Activated CD4-positive, alpha-beta T cell treated with anti-CD3 and anti-CD28 coated beads, Interleukin-2, amount 10 ng/mL, durations not matched to agents 7 days and 5 days (primary cell): ENCODE measurements at places on chromosomes 6 and 20.
A peak's percentile ranks its signal among the peaks of the same experiment; 100 is the strongest.

GRCh38 chr6:134657751-134658527 lies 292.0 kb downstream of the ALDH8A1 start:
- no peak for DNase-seq

DNA sequence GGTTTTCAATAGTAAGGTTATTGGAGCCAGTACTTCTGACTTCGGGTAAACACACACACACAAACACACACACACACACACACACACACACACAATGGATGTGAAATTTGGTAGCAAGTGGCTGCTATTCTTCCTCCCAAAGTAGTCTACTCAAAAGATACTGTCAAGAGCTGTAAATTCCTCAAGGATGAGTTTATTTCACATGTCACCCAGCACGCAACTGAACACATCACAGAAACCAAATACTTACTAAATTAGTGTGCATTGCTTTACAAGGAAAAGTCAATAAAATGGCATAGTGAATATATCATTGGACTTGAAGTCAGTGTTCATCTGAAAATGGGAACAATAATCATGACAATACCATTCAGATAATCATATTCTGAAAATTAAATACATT lies 32.9 kb downstream of the MMUT start:
- no peak for DNase-seq

DNA sequence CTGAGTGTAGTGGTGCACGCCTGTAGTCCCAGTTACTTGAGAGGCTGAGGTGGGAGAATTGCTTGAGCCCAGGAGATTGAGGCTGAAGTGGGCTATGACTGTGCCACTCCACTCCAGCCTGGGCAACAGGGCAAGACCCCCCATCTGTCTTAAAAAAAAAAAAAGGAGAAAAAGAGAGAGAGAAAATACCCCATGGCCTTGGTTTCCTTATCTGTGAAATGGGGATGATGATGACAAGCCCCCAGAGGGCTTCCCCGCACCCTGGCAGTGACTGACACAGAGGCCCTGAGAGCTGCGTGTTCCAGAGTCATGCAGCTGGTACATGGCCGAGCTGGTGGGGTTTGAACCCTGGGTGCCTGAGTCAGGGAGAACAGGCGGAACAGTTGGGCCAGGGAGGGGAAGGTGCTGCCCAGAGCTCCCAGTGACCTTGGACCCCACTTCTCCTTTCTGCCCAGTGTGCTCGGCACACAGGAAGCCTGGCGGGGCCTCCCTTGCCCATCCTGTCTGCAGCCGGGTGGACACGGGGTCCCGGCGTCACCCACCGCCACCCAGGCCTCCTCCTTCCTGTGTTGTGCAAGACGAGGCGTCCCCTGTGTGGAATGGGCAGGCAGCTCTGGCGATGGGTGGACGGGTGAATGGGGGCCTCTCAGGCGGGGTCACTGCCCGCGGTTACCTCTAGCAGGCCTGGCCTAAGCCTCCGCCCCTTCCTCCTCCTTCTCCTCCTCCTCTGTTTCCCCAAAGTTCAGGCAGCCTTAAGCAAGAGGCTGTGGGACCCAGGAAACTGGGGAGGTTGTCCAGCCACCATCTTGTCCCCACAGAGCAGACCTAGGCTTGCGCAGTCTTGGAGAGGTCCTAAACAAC lies 84.2 kb downstream of the CEBPB start:
- DNase-seq = no peak

- DNase-seq = no peak
Observed at GRCh38 chr20:35238735-35239134, 12.2 kb downstream of the MMP24 start.

GRCh38 chr20:63369724-63370617 lies 8.8 kb upstream of the CHRNA4 start:
- no peak for DNase-seq

GRCh38 chr20:54197621-54198604 lies 10.0 kb upstream of the PFDN4 start:
- no peak for DNase-seq

DNA sequence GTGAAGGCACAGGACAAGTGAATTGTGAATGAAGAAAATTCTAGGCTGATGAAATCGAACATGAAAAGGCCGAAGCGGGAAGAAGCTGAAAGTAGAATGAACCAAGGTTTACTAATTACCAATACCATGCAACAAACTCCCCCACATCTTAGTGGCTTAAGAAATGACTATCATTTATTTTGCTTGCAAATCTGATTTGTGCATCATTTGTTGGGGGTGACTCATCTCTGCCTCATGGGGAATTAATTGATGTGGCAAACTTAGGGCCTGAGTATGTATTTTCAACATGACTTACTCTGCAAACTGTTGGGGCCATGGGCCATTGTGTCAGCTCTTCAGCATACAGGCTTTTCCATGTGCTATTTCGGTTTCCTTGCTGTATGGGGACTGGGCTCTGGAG lies 26.8 kb downstream of the PPP1R14C start:
- DNase-seq = peak; percentile 8

DNA sequence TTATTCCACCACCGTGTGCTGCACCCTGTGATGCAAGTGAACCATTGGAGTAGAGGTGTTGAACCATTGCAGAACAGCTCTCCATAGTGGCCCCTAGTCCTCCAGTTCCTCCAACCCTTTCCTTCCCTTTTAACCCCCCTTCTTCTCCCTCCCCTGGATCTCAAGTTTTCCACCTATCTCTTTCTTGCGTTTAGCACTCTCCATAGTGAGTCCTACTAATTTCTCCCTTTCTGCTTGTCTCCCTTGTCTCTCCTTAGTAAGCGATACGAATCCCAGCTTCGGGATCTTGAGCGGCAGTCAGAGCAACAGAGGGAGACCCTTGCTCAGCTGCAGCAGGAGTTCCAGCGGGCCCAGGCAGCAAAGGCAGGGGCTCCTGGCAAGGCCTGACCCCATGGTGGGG lies 1.1 kb downstream of the PFDN6 start:
- DNase-seq = no peak

DNA sequence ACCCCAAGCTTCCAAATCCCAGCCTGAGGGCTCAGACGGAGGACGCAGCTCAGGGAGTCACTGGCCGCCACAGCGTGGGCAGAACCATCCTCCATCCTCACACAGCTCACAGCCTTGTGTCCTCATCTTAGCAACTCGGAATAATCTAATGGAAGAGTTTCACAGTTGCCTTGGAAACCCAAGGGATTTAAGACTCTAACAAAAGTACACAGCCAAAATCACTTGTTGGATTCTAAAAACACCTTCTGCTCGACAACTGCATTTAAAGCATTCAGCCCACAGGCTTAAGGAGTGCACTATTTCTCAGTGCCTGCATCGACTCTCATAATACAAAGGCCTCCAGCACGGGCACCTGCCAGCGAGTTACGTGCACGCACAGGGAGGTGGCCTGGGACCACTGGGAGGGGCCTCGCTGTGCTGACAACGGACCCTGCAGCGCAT lies 45.4 kb downstream of the ZBTB46 start:
- DNase-seq = no peak

- no peak for DNase-seq
Observed at GRCh38 chr6:3654898-3655297, 96.6 kb downstream of the PXDC1 start.

DNA sequence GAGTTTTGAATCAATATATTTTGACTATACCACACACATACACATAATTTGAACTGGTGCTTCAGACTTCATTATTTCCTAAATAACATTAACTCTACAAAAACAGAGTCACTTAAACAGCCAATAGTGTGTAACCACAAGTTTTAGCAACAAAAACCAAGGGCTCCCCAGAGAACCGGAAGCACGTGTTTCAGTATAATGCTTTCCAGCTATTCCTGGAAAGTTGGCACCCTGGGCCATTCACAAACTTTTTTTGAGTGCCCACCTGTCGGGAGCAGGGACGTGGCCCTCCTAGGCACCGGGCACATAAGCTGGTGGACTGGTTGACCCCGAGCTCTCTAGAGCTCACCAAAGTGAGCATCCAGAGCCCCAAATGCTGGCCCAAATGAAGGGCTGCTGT lies 1.9 kb upstream of the SLC35D3 start:
- DNase-seq = no peak

DNA sequence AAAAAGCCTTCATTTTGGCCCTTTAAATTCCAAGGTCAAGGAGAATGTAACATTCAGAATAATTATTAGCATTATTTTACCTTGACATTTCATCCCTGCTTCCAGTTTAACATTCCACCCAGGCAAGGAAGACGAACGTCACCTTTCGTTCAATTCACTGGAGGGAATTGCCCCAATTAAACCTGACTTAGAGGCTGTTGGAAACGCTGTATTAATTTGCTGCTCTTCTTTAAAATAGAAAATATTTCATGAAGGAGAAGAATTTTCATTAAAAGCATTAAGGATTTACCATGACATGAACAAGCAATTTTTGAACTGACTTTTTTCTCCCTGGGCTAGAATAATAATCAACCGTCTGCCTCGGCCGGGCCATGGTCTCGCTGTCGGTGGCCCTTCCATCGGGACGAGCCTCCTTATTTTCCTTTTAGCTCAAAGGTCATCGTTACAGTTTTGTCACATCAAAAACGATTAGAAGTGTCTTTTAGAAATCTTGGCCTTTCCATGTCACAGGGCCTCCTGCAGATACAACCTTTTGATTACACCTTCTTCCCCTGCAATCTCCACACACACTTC lies 282.9 kb upstream of the SOX4 start:
- DNase-seq = no peak

- DNase-seq = no peak
Observed at GRCh38 chr6:135743476-135743875, 108.0 kb upstream of the PDE7B start.

DNA sequence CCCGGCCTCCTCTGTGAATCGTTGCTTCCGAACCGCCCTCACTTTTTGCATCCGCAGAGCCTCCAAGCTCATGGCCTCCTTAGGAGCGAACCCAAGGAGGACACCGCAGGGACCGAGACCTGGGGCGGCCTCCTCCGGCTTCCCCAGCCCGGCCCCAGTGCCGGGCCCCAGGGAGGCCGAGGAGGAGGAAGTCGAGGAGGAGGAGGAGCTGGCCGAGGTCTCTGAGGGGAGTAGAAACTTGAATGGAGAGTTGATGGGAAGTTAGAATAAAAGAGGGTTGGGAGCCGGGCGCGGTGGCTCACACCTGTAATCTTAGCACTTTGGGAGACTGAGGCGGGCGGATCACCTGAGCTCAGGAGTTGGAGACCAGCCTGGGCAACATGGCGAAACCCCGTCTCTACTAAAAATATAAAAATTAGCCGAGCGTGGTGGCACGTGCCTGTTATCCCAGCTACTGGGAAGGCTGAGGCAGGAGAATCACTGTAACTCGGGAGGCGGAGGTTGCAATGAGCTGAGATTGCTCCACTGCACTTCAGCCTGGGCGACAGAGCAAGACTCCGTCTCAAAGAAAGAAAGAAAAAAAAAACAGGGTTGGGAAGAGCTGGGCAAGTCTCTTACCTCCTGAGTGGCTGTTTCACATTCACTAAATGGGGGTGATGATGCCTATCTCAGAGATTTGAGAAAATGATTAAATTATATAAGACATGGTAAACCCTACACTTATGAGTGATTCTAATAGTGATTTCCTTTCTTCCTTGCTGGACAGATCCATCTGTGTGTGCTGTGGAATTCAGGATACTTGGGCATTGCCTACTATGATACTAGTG lies 805 bp downstream of the MSH5 start:
- DNase-seq = no peak

DNA sequence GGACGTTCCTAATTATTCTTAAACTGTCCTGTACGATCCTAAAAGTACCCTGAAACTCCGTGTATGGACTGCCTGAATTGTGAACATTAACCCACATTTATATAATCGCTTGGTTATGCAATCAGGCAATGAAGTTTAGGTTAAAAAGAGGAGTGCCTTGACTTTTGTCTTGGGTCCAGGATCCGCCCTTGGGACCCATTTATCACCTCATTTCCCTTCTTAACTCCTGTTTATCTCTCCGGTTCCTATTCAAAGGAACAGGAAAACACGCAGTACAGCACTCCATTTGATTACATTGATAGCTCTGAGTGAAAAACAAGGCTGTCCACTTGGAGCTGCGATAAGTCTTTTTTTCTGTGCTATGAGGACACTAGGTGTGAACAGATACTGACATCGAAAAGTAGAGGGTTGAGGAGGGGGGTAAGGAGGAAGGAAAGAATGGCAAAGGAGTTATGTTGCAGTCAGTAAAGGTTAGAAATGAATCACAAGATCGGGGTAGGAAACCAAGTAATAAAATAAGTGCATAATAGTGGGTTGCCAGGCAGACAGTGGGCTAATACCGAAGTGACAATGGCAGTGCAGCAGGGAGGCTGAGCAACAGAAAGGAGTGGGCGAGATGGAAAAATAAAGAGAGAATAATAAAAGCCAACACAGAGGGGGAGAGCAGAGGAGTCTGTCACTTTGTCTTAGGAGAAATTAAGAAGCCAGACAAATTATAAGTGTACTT lies 15.9 kb upstream of the PCK1 start:
- DNase-seq = no peak

- no peak for DNase-seq
Observed at GRCh38 chr20:1338801-1339200, 9.9 kb upstream of the SDCBP2 start.

DNA sequence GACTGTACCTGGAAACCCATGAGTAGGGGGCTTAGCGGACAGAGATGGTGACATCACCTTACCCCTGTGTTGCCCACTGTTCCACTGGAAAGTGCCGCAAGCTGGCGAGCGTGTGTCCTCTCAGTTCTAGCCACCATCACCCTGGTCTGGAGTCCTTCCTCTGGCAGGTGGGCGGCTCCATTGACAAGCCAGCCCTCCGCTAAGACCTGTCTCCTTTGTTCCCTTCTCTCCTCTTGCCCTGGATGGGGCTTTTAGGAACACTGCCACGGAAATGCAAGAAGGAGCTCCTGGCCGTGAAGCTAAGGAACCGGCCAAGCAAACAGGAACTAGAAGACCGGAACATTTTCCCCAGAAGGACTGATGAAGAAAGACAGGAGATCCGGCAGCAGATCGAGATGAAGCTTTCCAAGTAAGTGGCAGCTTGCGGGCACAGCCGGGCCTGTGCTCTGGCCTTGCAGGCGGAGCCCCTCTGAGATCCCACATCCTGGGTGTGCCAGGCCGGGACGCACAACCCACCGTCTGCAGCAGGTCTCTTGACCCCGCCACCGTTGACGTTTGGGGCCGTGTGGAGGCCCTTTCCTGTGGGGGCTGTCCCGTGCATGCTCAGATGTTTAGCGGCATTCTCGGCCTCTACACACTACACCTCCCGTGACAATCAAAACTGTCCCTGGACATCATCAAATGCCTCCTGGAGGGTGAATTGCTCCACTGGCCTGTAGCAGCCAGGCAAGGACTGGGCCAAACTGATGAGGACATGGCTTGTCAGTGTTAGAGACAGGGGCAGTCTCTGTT lies 127.5 kb downstream of the SYCP2 start:
- no peak for DNase-seq
